ENCODE measurements at places on chromosomes 4 and X.

GRCh38 chr4:101322743-101323142, 24.6 kb downstream of the PPP3CA start:
- no peak for DNase-seq

DNA sequence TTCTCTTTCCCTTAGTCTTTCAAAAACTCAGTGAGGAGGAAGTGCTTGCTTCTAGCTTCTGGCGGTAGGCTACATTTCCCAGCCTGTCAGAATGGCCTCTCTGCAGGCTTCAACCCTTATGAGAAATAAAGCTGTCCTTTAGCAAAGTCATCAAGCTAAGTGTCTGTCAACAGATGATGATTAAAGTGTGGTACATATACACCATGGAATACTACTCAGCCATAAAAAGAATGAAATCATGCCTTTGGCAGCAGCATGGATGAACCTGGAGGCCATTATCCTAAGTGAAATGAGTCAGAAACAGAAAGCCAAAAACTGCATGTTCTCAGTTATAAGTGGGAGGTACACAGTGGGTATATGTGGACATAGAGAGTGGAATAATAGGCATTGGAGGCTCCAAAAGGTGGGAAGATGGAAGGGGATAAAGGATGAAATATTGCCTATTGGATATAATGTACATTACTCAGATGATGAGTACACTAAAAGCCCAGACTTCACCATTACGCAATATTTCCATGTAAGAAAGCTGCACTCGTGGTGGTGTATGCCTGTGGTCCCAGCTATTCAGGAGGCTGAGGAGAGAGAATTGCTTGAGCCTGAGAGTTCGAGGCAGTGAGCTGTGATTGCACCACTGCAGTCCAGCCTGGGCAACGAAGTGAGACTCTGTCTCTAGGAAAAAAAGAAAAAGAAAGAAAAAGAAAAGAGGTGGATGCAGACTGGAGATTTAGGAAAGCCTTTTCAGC, 7.9 kb downstream of the TRIM2 start:
- no peak for DNase-seq

DNA sequence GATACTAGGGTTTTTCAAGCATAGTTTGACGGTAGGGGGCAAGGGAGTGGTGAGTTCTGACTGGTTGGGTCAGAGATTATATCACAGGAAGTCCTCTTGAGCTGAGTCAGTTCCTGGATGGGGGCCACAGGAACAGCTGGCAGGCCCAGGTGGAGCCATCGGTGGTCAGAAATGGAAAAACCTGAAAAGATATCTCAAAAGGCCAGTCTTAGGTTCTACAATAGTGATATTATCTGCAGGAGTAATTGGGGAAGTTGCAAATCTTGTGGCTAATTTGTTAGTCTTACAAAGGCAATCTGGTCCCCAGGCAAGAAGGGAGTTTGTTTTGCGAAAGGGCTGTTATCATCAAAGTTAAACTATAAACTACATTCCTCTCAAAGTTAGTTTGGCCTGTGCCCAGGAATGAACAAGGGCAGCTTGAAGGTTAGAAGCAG, 159.3 kb downstream of the PTCHD1 start:
- no peak for DNase-seq

- DNase-seq: peak; percentile 39
Measured at GRCh38 chrX:11765449-11765848, 7.4 kb downstream of the MSL3 start.

DNA sequence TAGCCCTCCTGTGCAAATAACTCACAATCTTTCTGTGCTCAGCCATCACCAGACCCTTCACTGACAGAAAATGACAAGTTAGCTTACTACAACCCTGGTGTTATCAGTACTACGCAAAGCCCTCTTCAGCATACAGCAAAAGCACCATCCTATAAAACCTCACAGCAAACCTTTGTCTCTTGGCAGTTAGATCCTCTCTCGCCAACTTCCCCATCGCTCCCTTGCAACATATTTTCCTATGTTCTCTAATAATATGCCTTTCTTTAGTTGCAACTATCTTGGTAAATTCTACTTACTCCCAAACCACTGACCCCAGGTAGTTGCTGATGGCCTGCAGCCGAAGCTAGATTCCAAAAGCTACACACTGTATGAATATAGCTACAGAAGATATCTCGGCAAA, 856.9 kb upstream of the FRG1 start:
- no peak for DNase-seq

GRCh38 chr4:158588777-158589176, 67.1 kb downstream of the RXFP1 start:
- no peak for DNase-seq

- DNase-seq: no peak
Measured at GRCh38 chr4:77593101-77593500, 12.5 kb upstream of the CXCL13 start.

GRCh38 chr4:54843946-54844345, 186.2 kb downstream of the KIT start:
- no peak for DNase-seq

GRCh38 chr4:105227054-105227453, 80.4 kb downstream of the TET2 start:
- no peak for DNase-seq

DNA sequence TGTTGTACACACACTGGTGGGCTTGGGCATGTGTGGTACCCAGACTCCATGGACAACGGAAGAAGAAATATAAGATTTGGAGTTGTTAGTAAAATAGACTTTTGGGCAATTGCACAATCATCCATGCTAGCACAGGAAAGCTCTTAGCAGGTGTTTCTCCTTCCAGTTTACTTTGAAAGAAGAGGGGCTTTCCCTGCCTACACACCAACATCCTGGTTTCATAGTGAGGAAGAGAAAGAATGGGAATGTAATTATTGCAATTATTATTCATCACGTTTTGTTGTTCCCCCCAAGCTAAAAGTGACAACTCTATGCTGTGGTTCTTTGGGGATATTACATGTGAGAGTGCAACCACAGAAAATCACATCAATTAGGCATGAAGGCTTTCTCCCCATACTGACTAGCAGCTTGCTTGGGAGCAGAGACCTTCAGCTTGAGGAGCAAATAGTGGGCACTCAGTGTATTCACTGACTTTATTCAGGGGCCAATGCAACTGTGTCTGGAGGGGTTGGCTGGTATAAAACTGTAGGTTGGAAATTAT, 57.2 kb upstream of the PUDP start:
- no peak for DNase-seq

DNA sequence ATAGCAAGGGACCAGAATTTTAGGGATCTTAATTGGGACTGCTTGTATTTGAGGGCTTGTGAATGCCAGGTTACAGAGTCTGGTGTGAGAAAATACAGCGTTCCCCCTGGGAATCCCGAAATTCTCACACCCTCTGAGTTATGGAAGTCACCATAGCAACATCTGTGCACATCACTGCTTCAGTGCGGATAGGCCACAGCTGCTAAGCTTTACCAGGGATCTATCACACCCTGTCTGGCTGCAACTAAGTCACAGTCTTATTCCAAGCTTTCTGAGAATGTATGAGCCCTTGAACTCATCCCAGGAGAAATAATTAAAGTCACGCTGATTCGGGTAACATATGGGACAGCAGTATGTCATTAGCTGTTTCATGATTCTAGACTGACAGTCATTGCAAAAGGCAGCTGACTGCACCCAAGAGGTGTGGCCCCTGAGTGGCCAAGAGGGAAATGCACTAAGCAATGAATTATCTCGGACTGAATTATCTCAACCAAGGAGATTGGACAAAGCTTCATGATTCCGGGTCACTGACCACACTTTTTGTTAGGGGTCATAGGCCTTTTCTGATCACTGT, 46.7 kb upstream of the BTC start:
- no peak for DNase-seq

DNA sequence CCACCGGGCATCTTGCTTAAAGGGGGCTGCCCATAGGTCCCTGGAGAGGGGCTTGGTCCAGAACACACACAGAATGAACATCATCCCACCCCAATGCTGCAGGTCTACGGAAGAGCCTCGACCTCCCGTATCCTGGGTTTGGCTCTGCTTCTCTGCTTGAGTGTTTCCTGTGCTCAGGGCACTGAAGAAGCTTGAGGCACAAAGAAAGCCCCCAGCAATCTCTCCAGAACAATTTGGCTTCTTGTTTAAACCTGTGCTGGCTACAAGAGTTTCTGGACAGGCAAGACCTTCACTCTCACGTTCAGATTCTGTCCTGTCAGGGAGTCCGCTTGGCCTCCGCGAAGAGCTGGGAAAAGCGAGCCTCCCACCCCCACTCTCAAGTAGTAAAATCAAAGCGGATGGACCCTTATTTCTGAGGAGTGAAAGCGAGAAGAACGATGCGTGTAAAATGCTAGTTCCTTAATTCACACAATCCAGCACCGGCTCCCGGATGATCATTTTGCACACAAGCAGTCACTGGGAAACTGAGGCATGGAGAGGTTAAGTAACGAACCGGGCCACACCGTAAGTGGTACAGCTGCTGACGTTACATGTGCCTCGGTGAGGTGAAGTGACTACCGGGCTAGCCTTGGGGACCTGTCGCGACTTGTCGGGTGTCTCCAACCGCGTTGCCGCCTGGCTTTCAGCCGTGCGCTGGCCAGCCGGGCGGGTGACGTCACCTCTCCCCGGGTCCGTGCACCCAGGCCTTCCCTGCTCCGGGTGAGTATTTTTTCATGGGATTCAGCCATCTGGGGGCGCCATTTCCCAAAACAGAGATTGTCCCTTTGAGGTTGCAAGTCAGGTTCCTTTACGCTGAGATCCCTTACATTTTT, 3.1 kb upstream of the SFRP2 start:
- DNase-seq: peak; percentile 43

- no peak for DNase-seq
Measured at GRCh38 chr4:45349859-45350258, 623.5 kb upstream of the GNPDA2 start.

DNA sequence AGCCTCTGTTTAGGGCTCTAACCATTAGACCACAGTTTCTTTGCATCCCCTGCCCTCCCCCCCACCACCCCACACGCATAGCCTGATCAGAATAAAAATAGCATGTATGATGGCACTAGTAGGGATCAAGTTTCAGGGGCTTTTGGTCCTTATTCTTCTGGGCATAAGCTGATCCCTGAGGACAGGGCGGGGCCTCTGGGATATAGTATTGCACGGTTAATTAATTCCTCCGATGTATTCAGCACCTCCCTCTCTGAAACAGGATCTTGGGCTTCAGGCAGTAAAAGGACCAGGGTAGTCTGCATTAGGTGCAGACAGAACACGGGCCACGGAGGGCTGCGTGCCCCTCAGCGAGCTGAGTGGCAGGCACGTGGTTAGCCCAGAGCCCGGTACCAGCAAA, 57.1 kb downstream of the ELF4 start:
- no peak for DNase-seq

DNA sequence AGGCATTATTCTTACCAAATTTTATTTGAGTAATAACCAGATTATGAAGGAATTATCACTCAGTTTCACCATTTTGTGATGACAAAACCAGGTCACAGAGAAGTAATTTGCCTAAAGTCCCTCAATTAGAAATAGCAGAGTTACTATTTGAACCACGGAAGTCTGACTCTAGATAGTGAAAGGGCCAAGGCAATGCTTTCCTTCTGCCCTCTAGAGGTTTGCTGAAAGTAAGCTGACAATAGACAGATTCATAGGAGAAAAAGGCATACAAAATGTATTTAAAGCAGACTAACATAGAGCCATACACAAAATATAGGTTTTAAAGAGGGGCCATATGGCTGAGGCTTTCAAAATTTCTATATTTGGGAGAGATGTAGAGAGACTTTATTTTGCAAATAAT, 43.1 kb downstream of the CXXC4 start:
- no peak for DNase-seq

DNA sequence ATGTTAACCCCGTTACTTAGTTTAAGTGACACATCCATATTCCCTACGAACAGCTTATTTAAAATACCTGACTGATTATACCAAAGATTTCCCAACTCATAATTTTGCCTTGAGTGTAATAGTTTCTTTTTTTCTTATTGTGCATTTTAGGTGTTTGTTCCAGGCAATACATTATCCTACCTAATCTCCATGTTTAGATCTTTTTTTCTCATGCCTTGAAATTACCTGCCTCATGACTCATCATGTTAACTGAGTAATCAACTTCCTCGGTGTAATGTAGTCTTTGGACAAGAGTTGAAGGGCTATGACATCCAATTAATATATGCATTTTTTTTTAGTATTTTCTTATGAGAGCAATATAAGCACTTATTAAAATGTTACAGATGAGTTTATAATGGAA, 228.7 kb upstream of the ANKRD50 start:
- no peak for DNase-seq

GRCh38 chr4:83112231-83112630, 2.3 kb downstream of the PLAC8 start:
- peak; percentile 54 for DNase-seq

- no peak for DNase-seq
Measured at GRCh38 chr4:117986321-117986720, 48.0 kb upstream of the NDST3 start.

DNA sequence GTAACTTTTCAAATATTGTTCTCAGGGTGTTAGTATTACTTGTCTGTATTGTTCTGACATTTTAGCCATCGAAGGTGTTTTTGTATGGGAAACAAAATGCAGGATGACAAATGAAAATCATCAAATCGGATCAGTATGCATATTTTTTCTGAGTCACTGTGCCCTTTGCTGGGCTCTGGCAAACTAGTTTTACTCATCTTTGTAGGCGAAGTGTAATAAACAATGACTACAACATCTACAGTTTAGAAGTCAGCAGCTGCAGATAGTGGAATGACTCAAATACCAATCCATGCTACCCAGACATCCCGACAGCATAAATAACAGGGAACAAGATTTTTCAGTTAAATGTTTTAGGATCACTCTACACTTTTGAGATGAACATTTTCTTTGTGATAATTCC, 557.3 kb upstream of the TENM3 start:
- DNase-seq: no peak

DNA sequence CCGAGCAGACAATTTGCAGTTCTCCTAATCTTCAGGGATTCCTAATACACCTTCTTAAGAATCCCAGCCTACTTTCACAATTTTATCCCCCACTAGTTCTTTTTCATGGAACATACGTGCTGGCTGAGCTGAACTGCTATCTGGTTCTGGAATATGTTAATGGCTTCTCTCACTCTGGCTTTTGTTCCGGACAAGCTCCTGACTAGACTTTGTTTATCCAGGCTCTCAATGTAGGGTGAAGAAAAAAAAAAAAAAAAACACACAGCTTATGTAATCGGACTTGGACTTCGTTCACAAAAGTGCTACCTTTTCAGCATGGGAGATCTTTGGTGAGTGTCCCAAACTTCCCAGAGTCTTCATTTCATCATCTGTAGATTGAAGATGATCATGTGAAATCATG, 555.4 kb upstream of the CPEB2 start:
- no peak for DNase-seq

- no peak for DNase-seq
Measured at GRCh38 chr4:1771555-1772305, 21.4 kb upstream of the FGFR3 start.

DNA sequence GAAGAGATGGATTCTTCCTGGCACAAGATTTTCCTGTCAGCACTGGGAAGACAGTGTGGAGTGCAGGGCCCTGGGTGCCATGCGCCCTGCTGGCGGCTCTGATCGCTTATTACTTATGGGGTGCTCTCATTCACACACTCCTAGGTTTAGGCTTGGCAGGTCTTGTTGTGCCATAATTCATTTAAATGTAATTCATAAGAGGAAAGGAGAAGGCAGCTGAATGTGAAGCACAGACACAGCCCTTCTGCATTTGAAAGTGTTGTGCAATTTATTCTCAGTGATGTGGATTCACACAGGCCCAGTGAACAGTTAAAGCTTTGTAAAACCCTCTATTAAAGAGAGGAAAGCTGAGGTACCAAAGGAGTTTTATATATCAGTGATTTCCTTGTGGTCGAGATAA, 249.7 kb downstream of the C4orf33 start:
- DNase-seq: no peak

- no peak for DNase-seq
Measured at GRCh38 chr4:187069398-187069797, 345.7 kb upstream of the FAT1 start.

GRCh38 chr4:573122-573892, 2.8 kb downstream of the TMEM271 start:
- DNase-seq: no peak
